ENCODE measurements at places on chromosomes 6 and 20. TPM values are rescaled to one million over a fixed set of nuclear protein-coding genes. Genes with fewer than 3 reads are reported as not detected.

The LPIN3 gene
- 8.9 TPM for total RNA-seq

The PBX2 gene
- 16.6 TPM for total RNA-seq

The GTSF1L gene
- not detected for total RNA-seq

The BPIFA1 gene
- not detected for total RNA-seq

The SSTR4 gene
- total RNA-seq, result not detected
